ENCODE measurements at places on chromosomes 16 and 17.

GRCh38 chr16:10644092-10644491 is 50.6 kb downstream of the TEKT5 start:
- DNase-seq = no peak

DNA sequence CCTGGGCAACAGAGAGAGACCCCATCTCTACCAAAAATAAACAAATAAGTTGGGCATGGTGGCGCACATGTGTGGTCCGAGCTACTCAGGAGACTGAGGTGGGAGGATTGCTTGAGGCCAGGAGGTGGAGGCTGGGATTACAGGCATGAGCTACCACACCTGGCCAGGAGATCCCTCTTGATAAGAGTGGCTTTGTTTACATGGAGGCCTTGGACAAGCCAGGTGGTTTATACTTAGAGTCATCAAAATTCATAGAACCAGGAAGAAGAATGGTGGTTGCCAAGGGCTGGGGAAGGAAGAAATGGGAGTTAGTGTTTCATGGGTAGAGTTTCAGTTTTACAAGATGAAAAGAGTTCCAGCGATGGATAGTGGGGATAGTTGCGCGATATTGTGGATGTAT is 8.8 kb upstream of the ZFP1 start:
- DNase-seq = no peak

DNA sequence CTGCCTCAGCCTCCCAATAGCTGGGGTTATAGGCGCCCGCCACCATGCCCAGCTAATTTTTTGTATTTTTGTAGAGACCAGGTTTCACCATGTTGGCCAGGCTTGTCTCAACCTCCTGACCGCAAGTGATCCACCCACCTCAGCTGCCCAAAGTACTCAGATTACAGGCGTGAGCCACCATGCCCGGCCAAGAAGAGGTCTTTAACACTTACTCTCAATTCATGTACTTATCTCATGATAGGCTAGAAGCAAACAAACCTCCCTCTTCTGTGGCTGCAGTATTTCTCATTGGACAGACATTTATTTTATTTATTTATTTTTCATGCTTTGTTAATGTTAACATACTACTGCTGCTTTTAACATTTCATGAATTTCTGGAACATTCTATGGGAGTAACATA is 7.0 kb upstream of the NT5C start:
- DNase-seq = no peak

- no peak for DNase-seq
Measured at GRCh38 chr17:43427362-43428043, 28.7 kb downstream of the ARL4D start.

- no peak for DNase-seq
Measured at GRCh38 chr17:60391471-60392041, 377 bp downstream of the USP32 start.

DNA sequence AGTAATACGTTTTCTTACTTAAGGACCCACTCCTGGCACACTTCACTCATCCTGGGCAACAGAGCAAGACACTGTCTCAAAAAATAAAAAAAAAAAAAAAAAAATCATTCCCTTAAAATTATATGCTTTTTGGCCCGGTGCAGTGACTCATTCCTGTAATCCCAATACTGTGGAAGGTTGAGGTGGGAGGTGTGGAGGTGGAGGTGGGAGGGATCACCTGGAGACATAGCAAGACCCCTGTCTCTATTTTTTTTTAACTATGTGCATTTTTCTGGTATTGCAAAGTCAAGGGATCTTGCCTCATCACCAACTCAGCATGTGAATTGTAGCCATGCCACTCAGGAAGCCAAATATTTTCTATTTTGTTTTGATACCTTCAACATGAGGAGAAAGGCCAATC is 9.7 kb downstream of the STAT5B start:
- no peak for DNase-seq

- no peak for DNase-seq
Measured at GRCh38 chr16:72932050-72932449, 115.9 kb downstream of the ZFHX3 start.

GRCh38 chr16:88711750-88712340 is 5.5 kb downstream of the CTU2 start:
- DNase-seq = no peak

DNA sequence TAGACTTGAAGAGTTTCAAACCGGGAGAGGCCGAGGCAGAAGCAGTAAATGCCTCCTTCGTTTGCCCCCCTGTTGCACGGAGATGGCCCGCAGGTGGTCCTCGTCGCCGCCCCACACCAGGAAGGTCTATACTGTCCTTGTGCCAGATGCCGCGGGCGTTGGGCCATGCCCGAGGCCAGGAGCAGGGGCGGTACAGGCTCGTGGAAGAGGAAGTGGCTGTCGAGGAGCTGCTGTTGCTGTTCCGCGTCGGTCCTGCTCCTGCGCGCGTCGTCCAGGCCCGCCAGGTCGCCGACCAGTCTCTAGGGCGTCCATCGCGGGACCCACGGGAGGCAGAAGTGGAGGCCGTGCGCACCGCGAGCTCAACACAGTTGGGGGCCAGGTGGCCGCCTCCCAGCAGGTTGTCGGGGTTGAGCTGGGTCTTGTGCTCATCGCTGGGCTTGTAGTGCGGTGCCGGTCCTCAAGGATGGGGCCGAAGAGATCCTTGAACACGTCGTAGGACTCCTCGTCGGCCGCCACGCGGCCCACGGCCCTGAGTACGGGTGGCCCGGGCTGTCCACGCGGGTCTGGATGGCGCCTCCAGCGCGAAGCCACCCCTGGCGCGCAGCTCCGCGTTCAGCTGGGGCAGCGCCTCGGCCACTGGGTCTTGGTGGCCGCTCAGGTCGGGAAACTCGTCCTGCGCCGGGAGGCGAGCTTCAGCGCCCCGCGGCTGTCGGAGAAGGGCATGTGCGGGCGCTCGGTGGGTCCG is 13.1 kb upstream of the C16orf87 start:
- DNase-seq = no peak

DNA sequence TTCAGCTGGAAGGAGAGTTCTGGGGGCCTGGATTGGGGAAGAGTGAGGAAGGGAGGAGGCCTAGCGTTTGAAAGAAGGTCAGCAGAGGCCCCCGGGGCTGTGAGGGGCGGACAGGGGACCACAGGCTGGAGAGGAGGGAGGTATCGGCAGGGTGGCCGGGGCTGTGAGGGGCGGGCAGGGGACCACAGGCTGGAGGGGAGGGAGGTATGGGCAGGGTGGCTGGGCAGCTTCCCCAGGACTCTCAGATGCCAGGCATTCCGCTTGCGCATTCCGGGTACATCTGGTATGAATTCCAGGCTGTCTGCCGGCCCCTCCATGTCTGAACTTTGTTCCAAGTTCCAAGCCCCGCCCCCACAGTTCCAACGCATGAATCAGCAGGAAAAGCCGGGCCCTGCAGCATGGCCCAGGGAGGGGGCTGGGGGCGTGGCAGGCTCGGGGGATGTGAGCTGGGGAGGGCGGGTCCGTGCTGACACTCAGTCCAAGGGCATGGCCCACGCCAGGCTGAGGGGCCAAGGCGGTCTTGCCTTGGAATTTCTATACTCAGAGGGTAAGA is 4.3 kb upstream of the TLCD2 start:
- no peak for DNase-seq

- no peak for DNase-seq
Measured at GRCh38 chr17:1977583-1978395, 47.3 kb downstream of the RTN4RL1 start.

DNA sequence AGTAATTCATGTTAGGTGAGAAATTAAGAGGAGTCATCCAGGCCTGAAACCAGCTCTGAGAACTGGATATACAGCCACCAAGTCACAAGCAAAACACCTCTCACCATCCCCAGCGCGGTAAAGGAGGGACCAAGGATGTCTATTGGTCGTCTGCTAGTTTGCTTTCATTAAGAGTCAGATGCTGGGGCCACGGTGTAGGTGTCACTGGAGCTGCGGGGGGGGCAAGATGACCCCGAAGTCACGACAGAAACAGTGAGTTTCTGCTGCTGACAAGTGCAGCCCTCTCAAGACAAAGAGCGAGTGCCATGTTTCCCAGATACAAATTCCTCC is 790 bp downstream of the NCBP3 start:
- no peak for DNase-seq

DNA sequence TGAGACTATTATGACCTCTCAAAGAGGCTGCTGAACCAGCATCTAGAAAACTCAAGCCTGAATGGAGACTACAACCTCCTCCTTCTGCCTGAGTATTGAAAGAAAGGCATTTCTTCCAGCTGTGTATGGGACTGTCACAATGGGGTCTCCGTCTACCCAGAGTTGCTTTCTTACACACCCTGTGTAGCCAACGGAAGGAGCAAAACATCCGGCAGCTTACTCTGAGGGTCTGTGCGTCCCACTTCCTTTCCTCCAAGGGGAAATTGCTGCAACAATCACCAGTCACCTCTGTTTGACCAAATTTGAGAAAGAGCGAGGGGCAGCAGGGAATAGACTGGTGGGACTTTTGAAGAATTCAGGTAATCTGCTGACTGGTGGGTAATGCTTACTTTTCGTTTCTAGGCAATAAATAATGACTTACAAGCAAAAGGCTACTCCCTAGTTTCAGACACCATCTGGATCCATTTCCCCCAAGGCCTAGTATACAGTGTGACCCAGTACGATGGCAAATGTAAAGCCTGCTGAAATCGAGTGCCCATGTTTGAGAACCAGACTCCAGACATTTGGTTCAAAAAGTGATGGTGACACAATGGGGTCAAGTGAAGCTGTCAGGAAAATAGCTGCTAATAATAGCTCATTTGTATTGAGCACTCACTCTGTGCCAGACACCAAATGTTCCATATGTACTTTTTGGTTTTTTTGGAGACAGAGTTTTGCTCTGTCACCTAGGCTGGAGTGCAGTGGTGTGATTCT is 81.7 kb downstream of the YPEL2 start:
- DNase-seq = no peak

- no peak for DNase-seq
Measured at GRCh38 chr17:72618001-72618509, 474.4 kb downstream of the SLC39A11 start.

GRCh38 chr17:18380471-18381157 is 3.0 kb downstream of the EVPLL start:
- DNase-seq = no peak

DNA sequence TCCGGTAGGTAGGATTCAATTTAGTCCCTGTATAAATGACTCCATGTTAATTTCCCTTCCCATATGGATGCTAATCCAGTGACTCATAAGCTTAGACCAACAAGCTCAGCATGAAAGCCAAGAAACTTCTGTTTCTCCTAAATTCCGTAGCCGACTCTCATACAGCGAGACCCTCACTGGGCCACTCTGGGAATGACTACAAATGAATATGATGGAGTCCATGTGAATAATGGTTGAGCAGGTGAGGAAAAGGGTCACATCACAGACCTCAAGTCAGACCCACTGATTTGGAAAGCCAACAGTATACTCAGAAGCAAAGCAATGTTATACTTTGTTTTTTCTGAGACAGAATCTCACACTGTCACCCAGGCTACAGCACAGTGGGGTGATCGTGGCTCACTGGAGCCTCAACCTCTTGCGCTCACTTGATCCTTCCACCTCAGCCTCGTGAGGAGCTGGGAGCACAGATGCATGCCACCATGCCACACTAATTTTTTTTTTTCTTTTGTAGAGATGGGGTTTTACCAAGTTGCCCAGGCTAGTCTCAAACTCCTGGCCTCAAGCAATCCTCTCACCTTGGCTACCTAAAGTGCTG is 14.6 kb downstream of the RSL1D1 start:
- no peak for DNase-seq

DNA sequence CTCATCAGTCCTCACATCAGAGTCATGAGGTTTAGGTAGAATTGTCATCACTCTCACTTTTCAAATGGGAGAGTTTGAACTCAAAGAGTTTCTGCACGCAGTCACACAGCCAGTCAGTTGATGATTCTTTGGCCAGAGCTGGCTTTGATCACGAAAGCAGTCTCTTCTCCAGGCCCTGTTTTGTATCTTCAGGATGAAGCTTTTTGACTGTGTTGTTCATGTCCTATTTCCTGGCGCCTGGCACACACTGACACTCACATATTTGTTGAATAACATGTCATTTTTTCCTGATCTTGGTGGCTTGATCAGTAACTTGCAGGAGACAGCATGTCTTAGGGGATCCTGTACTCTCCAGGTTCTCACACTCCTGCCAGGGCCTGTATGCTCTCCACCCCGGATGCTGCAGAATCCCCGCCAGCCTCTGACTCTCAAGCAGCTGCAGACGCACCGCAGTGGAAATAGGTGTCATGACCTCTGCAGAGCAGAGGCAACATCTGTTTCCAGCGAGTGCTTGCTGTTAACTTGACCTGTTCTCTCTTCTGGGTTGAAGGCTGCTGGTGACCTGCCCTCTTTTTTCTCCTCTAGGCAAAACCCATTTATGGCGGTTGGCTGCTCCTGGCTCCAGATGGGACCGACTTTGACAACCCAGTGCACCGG is 33.0 kb downstream of the MPRIP start:
- DNase-seq = no peak

- DNase-seq = no peak
Measured at GRCh38 chr17:61579961-61580360, 11.1 kb downstream of the NACA2 start.

DNA sequence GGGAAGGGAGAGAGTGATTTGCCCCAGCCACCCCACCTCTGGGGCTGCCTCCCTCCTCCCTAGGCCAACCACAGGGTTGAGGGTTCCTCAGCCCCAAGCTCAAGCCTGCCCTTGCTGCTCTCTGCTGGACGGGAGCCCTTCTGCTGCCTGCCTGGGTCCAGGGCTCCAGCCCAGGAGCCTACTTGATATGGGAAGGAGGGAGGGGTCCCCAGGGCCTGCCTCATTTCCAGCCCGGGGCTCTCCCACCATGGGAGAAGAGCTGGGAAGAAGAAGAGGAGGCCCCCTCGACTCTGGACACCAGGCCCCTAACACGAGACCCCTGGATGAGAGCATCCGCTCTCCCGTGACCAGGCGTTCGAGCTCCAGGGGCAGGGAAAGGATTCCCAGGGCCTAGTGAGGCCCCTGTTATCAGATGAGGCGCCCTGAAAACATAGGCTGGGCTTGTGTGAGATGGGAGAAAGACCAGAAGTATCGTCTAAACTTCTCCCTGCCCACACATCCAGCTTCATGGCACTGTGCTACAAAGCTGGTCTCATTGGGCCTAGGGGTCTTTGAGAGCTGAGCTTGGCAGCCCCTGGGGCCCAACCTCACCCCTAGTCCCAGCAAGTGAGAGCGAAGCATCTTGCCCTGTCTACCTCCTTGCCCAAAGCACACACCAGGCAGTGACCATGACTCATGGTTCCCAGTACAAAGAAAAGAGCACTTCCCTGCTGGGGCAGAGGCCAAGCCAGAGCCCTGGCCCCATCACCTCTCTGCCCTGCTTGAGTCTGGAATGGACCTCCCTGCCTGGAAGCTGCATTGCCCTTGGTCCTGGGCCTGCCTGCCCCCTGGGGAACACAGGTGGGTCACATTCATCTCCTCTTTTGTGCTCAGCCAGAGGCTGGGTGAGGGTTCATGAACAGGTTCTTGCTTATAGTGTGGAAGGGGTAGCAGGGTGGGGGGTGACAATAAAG is 987 bp downstream of the SLC16A5 start:
- no peak for DNase-seq

DNA sequence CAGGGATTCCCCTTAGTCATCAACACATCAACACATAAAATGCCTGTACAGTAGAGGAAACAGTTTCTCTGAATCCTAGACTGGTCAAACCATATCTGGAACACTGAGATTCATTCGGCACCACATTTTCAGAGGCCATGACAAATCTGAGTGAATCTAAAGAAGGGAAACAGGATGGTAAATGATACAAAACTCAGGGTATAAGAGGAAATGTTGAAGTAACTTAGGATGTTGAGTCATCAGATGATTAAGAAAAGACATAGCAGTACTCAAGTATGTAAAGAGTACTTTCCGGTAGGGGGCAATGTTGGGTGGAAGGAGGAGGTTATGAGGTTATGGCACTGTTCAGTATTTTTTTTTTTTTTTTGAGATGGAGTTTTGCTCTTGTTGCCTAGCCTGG is 358.5 kb upstream of the PMFBP1 start:
- no peak for DNase-seq

GRCh38 chr16:56684926-56685590 is 2.8 kb downstream of the MT1X start:
- no peak for DNase-seq

All from cortex of kidney (tissue), 1 donor.